ENCODE measurements at places on chromosomes 12 and 14.

DNA sequence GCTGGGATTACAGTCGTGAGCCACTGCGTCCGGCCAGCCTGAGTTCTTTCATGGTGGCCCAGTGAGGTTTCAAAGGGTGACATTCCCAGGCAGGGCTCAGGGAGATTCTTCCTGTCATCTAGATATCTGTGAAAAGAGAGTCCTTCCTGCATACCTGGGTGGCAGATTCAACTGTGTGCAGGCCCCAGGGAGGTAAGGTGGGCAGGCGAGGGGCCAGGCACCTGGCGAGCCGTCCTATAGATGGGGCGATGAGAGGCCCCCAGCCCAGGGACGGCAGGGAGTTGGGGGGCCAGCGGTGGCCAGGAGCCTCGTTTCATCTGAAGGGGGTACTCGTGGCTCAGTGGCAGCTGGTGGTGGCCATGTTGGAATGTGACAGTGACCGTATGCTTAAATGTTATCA, 7.1 kb upstream of the EP400 start:
- DNase-seq, result no peak

GRCh38 chr14:24607635-24608514, 1.6 kb downstream of the GZMH start:
- DNase-seq, result peak; percentile 35

DNA sequence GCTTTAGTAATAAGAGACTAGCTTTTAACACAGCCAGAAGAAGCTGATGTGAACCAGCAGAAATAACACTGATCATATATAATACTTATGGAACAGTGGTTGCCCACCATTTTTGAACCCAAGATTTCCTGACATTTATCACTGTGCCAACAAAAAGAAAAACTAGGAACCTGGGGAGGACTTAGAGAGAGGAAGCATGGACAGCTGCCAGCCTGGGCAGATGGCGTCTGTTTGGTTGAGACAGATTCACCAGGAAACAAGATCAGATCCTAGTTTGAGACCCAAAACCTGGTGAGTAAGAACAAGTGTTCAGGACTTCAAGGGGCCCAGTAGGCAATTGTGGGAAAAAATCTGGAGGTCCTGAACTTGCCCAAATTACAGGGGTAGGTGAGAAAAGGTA, 95.3 kb downstream of the BICD1 start:
- no peak for DNase-seq

DNA sequence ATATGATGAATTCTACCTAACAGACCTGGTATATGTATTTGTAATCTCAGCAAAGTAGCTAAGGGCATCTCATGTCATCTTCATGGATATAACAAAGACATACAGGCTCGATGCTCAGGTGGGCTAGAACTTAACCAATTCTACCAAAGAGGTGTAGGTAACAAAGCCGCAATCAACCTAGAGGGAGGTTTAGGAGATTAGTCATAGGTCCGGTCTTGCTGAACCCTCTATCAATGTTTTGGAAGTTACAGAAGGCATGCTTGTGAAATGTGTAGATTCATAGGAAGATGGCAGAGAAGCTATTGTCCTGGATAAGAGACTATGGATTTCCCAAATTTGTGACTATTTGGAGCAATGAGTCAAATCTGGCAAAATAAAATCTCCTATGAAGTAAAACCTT, 42.6 kb upstream of the SYCP3 start:
- no peak for DNase-seq

- no peak for DNase-seq
Observed at GRCh38 chr14:84217066-84217465, 1312.9 kb upstream of the FLRT2 start.

- DNase-seq, result no peak
Observed at GRCh38 chr12:91333966-91334365, 151.3 kb upstream of the DCN start.

DNA sequence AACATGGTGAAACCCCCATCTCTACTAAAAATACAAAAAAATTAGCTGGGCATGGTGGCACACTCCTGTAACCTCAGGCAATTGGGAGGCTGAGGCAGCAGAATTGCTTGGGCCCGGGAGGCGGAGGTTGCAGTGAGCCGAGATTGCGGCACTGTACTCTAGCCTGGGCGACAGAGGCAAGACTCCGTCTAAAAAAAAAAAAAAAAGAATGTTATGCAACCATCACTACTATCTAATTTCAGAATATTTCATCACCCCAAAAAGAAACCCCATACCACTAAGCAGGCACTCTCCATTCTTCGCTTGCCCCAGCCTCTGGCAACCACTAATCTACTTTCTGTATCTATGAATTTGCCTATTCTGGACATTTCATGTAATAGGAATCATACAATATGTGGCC, 68.8 kb upstream of the AMN start:
- DNase-seq, result peak; percentile 77

DNA sequence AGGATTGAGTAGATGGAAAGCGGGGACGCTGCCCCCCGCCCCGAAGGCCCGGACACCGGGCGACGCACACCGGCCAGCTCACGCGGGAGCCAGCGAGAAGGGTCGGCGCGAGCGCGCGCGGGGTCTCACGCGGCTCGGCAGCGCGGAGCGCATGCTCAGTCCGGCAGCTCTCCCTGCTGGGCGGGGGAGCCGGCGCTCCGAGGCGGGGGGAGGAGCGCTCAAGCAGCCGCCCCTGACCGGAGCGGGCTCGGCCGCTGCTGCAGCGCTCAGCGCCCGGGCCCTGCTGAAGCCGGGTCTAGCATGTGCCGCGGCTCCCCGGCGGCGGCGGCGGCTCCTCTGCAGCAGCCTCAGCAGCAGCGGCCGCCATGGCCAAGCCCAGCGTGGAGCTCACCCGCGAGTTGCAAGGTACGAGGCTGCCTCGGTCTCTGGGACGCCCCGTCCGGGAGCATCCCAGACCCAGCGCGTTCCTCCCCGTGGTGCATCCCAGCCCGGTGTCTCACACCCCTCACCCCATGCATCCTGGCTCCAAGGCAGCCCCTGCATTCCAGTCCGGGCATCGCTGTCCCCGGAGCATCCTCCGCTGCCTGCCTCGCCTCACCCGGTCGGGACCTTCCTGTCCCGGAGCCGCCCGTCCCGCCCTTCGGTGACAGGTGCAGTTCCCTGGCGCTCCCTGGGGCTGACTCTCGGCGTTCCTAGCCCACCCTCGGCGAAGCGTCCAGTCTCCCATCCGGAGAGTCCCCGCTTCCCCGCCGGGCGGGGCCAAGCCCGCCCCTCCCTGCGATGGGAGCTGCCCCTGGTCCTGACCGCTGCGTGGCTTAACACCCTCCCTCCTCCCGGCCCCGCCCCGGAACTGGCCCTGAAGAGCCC, at the start of gene CARMIL3:
CARMIL3 (plus strand) TSS at position 221 of the 867 bp plus-strand sequence; CDS start at position 366, 145 bp downstream.
- DNase-seq, result no peak

DNA sequence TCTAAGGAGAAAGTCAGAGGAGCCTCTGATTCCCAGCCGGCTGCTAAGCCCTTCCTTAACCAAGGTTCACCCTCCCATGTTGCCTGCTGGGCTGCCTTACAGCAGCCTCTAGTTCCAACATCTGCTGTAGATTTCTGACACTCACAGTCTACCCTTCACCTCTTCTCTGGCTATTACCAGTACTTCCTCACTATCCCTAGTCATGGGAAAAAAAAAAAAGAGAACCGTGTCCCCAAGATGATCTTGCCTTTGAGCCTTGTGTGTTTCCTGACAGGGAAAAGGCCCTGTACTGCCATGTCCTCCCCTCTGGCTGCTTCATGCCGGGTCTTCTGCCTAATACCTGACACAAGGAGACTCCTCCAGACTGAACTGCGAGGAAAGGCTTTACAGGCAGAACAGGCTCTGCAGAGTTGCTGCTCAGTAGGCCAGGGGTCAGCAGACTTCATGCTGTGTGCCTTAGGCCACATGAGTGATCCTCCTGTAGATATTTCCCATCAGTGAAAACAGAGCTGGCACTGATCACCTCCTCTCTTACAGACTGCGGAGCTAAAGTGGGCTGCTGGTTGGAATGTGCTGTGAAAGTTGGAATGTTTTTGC, 46.8 kb downstream of the PRKCH start:
- DNase-seq, result no peak

- DNase-seq, result peak; percentile 67
Observed at GRCh38 chr12:64452559-64453329, 824 bp downstream of the TBK1 start.

DNA sequence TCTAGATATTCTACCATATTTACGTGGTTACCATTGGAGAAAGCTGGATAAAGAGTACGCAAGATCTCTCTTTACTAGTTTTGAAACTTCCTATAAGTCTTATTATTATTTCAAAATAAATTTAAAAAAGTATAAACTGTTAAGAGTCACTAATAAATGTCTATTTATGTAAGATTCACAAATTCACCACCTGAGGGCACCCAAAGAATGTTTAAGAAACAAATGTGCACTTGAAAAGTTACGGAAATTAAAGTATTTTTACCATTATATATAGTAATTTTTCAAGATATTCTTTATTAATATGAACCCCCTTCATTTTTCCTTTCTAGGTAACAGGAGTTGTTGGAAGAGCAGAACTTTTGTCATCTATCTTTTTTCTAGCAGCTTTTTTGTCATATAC, 11.9 kb downstream of the TMTC3 start:
- DNase-seq, result no peak

GRCh38 chr12:19850346-19851065, 411.2 kb downstream of the AEBP2 start:
- DNase-seq, result no peak

DNA sequence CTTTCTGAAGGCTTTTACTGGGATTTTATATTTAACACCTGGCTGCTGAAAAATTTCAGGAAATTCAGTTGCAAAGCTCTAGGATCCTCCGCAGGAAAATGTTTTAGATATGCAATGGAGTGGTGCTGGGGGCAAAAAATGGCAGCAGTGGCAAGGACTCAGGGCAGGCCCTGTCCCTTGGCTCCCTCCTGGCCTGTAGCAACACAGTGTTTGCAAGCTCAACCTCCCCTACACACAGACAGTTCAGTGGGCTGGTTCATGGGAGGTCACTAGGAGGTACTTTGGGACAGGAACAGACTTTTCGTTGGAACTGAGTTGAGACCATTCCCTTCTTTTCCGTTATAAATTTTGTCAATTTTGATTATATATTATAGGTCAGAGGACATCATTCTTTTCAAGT, 270.4 kb downstream of the ADAMTS20 start:
- DNase-seq, result no peak

DNA sequence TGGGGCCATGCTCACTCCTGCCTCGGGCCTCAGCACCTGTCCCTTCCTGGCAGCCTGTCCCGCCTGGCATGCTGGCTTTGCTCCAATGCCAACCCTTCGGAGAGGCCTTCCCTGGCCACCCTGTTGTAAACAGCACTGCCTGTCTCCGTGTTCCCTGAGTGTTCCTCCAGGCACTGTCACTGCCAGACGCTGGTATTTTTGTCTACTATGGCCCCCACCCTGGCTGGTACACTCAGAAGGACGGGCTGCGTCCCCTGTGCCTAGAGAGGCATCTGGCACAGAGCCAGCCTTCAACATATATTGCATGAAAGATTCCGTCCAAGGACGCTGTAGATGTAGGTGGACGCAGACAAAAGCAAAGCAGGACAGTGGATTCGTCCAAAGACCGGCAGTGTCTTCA, 2.7 kb upstream of the ASPG start:
- no peak for DNase-seq

DNA sequence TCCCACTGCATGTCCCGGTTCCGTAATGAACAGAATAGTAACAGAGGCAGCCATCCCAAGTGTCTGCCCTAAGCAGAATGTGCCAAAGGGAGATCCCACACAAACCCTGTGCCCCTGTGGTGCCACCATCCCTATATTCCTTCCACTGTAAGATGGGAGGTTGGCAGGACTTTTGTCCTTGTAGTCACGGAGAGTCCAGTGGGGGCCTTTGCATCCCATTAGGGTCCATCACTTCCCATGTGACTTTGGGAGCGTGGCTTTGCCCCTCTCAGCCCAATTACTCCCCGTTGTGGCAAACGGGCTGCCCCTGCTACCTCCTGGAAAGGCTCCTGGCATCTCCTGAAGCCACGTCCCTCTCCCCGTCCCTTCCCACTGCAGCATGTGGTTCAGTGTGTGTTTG, 189.5 kb upstream of the FKBP4 start:
- DNase-seq, result no peak

DNA sequence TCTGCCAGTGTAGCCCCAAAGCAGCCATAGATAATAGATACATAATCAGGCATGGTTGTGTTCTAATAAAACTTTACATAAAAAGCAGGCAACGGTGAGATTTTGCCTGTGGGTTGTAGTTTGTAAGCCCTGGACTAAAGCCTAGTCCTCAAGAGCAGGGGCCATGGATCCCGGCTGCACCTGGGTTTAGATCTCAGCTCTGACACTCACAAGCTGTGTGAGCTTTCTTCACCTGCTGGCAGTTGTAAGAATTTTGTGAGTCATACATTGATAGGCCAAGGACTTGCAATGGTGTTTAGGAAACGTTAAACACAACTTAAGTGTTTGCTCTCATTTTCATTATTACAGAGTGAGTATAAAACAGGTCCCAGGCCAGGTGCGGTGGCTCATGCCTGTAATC, 395.8 kb upstream of the TBX3 start:
- no peak for DNase-seq

GRCh38 chr12:103748002-103748401, 93.0 kb downstream of the NT5DC3 start:
- no peak for DNase-seq

- no peak for DNase-seq
Observed at GRCh38 chr12:22252057-22252456, 82.5 kb downstream of the ST8SIA1 start.

DNA sequence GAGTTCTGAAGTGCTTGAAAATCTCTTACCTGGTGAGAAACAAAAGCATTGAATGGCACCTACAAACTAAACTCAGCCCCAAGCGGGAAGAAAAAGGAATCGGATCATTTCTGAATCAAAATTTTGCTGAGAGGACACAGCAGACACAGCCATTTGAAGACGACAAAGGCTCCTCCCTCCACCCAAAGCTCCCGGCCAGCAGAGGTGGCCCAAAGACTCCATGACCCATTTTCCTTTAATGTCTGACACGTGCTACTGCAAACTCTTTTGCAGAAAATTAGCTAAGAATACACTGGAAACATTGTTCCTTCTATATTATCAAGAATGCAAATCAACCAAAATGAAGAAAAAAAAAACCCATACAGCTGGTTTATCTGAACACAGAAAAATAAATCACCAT, 85.9 kb upstream of the FOXN3 start:
- no peak for DNase-seq

GRCh38 chr12:50053583-50053982, 3.8 kb upstream of the ASIC1 start:
- DNase-seq, result peak; percentile 81

- DNase-seq, result no peak
Observed at GRCh38 chr12:88743946-88744685, 163.8 kb upstream of the KITLG start.

DNA sequence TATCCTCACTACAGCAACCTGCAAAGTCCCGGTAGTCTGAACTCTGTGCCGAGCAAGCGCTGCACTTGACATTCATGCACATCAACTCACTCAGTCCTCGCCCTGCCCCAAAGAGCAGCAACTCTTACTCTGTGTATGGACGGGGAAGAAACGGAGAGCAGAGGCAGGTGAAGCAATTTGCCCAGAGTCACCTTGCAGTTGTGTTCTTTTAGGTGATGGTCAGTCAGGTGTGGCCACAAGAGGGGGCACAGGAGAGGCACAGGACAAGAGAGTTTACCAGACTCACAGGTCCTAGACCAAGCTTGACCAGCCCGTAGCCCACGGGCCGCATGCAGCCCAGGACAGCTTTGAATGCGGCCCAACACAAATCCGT, 39.1 kb downstream of the TSPAN11 start:
- DNase-seq, result no peak

- DNase-seq, result peak; percentile 19
Observed at GRCh38 chr12:6927379-6928021, at the start of gene ATN1. Gene ATN1, plus strand, starts transcription at chr12:6927959. Its CDS starts 6,043 bp downstream, at chr12:6934002.
